Fibroblast of lung (primary cell): ENCODE measurements at places on chromosomes 3 and 15. TPM values are rescaled to one million over a fixed set of nuclear protein-coding genes. Genes with fewer than 3 reads are reported as not detected.

The PLA2G4D gene
- total RNA-seq = not detected in 2 replicates

The GOLGA8G gene
- total RNA-seq = not detected in 2 replicates

DNA sequence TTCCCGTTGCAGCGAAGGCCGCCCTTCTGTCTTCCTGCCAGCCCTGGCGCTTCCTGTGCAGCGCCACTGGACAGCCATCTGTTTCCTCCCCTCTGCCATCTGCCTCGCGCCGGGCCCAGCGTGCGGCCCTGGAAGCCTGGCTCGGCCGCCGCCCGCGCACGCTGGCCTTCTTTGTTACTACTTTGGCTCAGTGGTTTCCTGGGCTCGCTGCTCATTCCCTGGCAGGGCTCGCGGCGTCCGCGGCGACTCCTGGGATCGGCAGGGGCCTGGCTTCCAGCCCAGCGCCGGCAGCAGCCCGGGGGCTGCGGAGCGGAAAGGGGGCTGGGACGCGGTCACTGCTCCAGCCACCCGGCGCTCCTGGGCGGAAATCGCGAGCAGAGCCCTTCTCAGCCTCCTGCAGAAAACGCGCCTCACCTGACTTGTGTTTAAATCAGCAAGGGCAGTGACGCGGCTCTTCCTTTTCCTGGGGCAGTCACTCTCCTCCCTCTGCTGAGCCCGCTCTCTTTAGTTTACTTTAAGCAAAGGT is 10.0 kb downstream of the CMTM7 start:
- peak overlapping the region; percentile 60 for H3K4me3 ChIP-seq
- H3K27ac ChIP-seq = peak overlapping the region; percentile 68
- DNase-seq = peak; percentile 82
- H3K36me3 ChIP-seq = no peaks in the 10 kb centered on the region
- peaks cover 5% of the 10 kb centered on the region for H3K4me1 ChIP-seq

DNA sequence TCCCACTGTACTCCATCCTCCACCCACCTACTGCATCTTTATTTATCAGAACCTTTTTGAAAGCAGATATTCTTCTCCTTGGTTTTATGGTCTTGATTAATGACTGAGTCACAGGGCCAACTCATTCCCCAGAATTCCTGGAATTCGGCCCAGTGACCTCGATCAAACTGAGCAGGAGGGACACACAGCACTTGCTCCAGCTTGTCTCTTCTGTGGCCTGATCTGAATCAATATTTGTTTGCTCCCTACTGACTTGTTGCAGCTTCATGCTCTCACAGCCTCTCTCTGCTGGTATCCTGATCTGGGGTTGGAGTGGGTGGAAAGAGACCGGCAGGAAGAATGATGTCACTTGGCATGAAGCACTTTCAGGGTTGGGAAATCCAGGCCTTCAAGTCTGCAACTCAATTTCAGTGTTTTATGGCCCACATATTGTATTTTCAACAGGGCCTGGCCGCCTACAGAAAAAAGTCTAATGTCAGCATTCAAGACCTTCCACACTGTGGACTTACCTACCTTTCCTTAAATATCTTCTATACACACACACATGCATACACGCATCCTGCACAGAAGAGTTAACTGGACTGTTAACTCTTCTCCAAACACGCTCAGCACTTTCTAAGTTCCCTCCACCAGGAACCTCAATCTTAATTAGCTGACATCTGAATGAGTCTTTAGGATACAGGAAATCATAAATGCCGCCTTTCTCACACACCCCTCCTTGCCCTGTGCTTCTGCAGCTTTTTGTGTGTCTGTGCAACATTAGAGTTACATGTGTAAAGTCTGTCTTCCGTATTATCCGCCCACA is 4.6 kb downstream of the ANXA2 start:
- peak overlapping the region; percentile 94 for H3K4me3 ChIP-seq
- peaks cover 34% of the 10 kb centered on the region for H3K4me1 ChIP-seq
- H3K36me3 ChIP-seq = peaks cover 5% of the 10 kb centered on the region
- H3K27me3 ChIP-seq = no peaks in the 10 kb centered on the region
- H3K27ac ChIP-seq = peak overlapping the region; percentile 99

DNA sequence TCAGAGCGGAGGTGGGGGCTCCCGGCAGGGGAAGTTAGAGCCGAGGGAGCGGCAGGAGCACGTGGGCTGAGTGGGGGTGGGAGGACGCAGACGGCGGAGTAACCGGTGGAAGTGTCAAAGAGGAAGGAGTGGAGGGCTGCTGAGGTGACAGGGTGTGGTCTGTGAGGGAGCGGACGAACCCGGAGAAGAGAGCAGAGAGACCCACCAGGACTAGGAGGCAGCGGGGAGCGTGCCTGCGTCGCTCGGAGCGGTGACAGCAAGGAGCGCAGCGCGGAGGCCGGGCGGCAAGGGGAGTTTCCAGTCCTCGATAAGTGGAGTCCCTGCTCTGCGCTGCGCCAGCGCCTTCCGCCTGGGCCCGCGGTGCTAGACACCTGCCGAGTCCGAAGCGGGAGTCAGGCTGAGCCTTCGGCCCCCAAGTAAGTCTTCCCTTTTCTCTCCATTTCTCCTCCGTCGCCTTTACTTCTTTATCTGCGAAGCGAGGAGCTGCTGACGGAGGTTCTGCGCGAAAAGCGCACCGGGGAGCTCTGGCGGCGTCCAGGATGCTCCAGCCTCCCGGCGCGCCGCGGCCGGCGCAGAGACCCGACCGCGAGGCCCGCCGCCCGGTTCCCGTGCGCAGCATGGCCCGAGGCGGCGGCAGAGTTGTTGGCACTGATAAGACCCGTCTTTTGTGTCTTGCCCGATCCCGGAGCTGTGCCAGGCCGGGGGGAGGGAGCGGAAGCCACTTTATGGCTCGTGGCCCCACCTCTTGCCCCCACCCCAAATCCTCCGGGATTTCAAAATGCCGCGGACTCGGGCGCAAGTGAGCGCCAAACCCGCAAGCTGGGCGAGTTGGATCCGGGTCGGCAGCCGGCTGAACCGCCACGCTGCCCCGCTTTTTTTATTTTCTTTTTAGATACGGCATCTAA is 533.0 kb upstream of the SEMA6D start:
- no peaks in the 10 kb centered on the region for H3K36me3 ChIP-seq
- peaks cover 11% of the 10 kb centered on the region for H3K27me3 ChIP-seq
- H3K4me3 ChIP-seq = peak overlapping the region; percentile 49
- H3K4me1 ChIP-seq = no peaks in the 10 kb centered on the region
- peak; percentile 27 for DNase-seq

DNA sequence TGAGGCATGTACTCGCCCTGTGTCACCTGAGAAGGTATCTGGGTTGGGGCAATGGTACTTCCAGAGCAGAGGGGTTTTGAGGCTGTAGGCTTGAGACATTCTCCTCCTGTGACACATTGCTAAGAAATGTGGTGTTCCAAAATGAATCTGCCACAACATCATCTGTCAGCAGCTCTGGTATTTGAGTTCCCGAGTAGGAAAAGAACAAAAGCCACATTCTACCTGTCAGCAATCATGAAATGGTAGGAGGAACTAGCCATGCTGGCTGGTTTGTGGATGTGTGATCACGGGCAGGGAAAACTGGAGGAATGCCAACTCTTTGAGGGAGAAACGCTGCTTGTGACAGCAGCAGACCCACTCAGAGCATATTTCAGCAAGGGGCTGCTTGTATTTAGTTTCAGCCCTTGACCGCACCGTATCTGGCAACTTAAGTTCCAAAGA is 579.4 kb upstream of the TBL1XR1 start:
- H3K4me1 ChIP-seq = peaks cover 12% of the 10 kb centered on the region
- peak; percentile 70 for DNase-seq
- no peak overlapping the region for H3K27ac ChIP-seq
- no peaks in the 10 kb centered on the region for H3K36me3 ChIP-seq
- H3K27me3 ChIP-seq = no peaks in the 10 kb centered on the region
- no peak overlapping the region for H3K4me3 ChIP-seq

DNA sequence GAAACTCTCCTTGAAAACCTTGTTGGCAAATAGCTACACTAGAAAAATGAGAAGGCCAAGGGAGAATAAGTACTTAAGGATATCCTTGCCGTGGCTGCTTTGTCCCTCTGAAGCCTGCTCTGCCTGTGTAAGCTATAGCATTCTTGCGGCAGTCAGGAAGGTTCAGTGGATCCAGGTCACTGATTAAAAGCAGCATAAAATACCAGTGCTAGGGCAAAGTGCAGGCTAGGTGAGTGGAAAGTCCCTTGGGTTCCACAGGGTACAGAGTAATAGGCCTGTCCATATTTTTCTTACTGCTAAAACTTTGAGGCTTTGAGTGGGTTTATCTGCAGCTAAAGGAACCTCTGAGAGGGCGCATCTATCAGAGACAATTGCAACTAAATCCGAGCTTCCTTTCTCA is 10.3 kb downstream of the CXCR6 start:
- H3K27ac ChIP-seq = no peak overlapping the region
- H3K4me3 ChIP-seq = no peak overlapping the region
- no peaks in the 10 kb centered on the region for H3K27me3 ChIP-seq
- DNase-seq = no peak
- H3K36me3 ChIP-seq = peaks cover 32% of the 10 kb centered on the region
